Mesothelial cell of epicardium (in vitro differentiated cells): ENCODE measurements at places on chromosomes 16 and 17.

DNA sequence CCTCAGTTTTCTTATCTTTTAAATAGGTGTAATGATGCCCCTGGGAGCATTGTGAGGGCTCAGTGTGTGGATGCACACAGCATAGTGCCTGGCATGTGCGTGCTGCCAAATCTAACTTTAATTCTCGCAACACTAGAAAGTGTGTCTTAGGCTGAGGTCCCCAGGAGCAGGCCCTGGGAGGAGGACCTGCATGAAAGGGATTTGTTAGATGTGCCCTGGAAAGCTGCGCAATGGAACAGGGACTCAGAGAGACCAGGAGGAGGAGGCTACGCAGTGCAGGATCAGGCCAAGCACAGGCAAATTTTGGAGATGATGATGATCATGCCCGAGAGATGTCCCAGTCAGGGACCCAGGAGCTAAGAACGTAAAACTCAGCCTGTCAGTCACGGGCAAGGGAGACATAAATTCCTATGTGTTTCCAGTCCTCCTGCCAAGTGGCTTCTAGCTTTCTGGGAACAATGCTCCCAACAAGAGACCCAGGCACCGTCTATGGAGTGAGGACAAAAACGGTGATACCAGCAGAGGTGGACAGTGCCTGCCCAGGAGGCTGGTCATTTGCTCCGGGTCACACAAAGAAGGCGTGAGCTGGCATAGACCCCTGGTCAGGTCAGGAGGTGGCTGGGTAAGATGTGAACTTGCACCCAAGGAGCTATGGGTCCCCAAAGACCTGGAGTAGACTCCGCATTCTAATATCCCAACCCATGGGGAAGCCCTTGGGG lies 352.2 kb upstream of the TNRC6C start:
- no peak for DNase-seq

DNA sequence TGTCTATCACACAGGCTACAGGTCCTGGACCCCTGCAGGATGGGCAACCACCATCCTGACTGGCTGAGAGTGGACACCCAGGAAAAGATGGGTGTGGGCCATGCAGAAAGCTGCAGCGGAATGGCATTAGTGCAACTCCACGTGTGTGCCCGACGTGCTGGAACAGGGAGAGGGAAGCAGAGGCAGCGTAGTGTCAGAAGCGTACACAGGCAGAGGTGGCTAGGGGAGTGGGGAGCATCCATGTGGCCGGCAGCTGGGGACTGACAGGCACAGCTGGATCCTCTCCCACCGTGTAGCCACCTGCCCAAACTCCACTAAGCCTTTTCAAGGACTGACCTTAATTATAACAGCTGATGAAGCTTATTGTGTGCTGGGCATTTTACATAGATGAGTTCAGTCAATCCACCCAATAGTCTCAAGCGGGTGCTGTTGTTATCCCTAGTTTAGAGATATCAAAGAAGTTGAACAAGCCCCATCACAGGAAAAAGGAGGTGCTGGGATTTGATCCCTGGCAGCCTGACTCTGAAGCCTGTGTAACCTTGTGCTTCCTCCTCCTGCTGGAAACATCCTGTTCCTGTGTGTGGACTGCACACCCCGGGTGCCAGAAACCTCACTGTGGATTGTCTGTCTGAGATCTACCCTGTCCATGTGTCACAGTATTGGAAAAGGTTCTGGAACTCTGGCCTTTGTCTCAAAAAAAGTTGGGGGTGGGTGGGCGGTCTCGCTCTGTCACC lies 114.0 kb downstream of the PRKCA start:
- DNase-seq = no peak

DNA sequence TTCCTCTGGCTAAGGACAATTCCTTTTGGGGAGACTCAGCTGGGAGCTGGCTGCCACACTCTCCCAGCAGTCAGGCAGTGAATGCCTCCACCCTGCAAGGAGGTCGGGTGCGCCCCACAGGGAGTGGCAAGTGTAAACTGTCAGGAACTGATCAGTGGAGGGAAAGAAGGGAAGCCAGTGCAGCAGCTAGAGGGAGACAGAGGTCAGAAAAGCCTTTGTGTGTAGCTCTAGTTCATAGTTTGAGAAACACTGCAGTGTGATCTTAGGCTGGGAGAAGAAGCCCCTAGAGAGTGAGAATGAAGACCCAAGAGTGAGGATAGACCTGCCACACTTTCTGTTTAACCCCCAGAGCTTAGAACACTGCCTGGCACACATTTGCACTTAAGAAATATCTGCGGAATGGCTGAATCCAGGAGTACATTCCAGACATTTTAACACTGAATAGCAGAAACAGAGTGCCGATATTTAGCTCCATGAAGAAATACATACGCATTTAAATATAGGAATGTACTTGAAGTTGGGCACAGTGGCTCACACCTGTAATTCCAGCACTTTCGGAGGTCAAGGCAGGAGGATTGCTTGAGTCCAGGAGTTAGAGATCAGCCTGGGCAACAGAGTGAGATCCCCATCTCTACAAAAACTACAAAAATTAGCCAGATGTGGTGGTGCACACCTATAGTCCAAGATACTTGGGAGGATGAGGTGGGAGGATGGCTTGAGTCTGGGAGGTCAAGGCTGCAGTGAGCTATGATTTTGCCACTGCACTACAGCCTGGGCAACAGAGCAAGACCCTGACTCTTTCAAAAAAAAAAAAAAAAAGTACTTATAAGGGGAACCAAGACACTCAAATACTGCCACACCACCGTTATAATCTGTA lies 11.1 kb upstream of the SLC5A11 start:
- DNase-seq = no peak

DNA sequence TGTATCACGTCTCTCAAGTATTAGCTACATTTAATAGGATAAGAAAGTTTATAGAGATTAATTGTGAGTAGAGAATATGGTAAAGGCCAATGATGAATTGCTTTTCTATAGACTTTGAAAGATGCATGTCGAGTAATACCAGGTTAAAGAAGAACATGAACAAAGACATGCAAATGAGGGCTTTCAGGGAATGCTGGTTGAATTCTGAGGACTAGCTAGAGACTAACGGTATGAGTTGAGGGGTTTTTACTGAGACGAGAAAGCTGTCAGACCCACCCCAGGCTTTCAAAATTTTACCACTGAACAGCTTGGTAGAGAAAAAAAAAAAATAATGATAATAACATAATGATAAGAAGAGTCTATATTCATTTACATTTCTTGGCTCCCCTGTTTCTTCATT lies 796.0 kb upstream of the CDH8 start:
- no peak for DNase-seq

GRCh38 chr16:87344931-87345631 lies 27.9 kb upstream of the C16orf95 start:
- DNase-seq = no peak

DNA sequence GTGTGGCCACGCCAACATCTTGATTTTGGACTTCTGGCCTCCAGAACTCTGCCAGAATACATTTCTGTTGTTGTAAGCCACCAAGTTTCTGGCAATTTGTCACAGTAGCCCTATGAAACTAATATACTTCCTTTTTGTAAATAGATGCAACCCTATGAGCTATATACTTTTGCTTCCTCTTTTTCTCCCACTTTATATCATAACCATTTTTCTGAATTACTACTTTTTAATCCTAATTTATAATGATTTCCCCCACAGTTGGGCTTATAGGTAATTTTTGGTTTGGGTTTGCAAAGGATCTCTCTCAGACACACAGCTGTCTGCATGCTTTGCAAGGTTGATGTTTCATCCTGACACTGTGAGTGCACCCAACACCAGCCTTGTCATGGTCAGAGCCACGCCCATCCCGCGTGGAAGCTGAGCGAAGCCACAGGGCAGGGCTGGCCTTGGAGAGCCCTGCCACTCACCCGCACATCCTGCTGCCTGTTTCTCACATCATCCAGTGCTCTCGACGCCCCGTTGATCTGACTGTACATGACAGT lies 5.8 kb downstream of the TRIM25 start:
- no peak for DNase-seq
